DMS153 (cell line): ENCODE measurements at places on chromosomes 12 and 14.

DNA sequence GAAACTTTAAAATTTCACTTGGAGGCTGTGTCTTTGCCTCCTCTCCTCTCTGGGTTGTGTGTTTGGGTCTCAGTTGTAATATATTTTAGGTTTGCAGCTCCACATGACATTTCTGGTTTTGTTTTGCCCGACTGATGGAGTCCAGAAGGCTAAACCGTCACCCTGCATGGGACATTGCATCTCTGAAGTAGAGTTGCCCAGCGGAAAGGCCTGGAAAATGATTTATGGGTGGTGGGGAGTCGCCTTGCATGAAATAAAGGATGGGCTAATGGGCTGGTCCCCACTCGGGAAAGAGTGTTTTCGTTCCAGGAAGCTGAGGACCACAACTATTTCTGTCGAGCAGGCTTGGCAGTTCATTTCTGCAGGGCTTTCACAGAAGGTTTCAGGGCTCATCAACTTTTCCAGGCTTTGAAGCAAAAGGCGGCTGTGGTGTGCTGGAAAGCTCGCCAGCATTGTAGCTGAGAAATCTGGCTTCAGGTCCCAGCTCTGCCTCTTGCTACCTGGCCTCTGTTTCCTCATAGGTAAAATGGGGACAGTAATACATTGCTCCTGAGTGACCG, 74.8 kb upstream of the GSC start:
- DNase-seq = no peak

GRCh38 chr14:95267306-95267705, 52.4 kb downstream of the CLMN start:
- DNase-seq = no peak

- DNase-seq = no peak
These were observed 62.6 kb downstream of the CCDC92 start for GRCh38 chr12:123910057-123910456.

GRCh38 chr12:118120579-118121363, 15.2 kb upstream of the PEBP1 start:
- DNase-seq = peak; percentile 45

GRCh38 chr12:22653791-22654190, 28.8 kb downstream of the ETNK1 start:
- no peak for DNase-seq

DNA sequence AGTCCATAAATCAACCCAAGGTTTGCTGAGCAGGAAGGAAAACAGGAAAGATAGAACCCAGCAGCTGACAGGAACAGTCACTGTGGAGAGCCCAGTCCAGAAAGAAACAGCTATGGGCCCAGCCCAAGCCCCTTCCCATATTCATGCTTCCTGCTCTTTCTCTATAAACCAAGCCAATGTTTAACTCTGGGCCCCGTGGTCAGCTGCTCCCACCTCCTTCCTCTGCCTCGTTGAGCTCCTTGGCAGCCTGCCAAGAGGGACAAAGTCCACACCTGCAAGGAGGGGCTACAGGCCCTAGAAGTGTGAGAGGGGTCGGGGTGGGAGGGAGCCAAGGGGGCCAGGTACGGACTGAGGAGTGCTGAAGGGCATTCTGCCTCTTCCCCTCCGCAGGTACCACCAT, 10.0 kb downstream of the SLC6A13 start:
- no peak for DNase-seq

DNA sequence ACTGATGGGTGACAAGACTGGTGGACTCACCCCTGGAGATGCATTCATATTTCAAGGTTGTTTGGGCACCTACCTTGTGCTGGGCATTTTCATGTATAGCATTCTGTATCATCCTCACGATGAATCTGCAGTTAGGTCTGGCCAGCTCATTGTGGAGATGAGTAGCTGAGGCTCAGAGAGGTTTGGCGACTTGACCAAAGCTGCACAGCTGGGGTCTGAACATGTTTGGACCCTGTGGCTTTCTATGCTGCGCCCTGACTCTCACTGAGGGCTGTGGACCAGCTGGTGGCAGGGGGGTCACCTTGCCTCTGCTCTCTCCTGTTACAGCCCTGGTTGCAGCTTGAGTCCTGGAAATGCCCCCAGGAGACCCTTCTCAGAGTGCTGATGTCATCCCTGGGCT, 24.9 kb upstream of the CCDC63 start:
- DNase-seq = no peak

DNA sequence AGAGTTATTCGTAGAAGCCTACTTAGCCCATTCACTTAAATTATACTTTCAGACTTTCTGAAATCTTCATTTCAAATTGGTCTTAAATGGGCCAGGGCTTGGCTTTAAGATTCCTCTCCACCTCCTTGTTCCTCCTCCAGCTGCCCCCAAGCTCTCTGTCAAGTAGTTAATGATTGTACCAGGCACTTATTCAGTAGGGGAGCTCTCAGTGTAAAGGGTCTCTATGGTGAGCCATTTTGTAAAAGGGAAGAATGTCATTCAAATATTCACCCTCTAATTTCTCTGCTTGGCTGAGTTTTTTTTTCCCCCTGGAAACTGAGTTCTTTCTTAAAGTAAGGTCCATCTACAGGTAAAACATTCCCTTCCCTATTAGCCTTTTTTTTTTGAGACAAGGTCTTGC, 96.6 kb downstream of the SUDS3 start:
- no peak for DNase-seq

GRCh38 chr12:4143896-4144295, 129.7 kb upstream of the CCND2 start:
- DNase-seq = no peak

DNA sequence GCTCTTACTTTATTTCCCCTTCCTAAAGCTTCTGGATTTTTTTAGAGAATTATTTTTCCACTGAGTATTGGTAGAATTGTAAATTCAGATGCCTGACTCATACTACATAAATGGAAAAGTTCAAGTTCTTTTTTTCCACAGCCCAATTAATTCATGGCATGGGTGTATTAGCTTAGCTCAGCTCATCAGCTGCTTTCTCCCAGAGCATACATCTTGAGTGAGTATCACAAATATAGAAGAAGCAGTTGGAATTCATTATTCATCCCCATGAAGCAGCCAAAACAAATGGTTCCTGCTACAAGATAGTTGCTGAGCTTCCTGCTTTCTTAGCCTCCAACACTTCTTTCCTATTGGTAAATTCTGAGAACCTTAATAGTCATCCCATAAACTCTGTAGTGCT, 105.1 kb downstream of the C12orf50 start:
- DNase-seq = no peak

- DNase-seq = peak; percentile 56
These were observed 136.8 kb downstream of the SYT1 start for GRCh38 chr12:79001404-79001803.

GRCh38 chr14:101276309-101277091, 284.8 kb upstream of the DIO3 start:
- no peak for DNase-seq

DNA sequence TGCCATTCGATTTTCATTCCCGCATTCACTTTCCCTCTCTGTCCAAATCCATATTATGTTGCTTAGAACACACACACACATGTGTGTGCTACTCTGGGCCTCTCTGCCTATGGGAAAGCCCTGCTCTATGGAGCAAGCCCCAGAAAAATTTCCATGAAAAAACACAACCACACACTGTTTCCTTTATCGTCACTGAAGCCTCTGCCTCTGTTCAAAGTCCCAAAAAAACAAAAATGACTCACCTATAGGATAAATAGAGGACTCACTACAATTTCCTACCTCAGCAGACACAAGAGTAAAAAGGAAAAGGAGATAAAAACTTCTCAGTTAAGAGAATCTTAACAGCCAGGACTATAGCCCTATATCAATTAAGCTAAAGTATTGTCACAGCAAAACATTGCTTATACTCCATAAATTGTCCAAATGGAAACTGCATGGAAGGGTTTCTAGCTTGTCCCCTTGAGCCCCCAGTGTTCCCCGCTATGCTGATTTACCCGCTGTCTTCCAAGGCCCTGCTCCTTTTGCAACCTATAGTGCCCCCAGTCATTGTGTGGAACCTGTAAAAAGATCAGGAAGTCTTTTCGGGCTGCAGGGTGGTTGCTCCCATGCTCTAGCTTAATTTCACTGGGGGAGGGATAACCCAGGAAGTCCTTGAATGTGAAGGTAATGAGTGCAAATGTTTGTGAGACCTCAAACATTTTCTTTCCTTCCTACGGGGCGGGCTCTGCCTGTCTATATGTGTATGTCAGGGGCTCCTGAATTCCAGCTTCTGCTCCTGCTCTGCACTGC, 11.1 kb upstream of the PIP4K2C start:
- no peak for DNase-seq

- DNase-seq = peak; percentile 65
These were observed 12.2 kb downstream of the AGAP2 start for GRCh38 chr12:57726151-57726883.

- DNase-seq = no peak
These were observed 60.1 kb downstream of the LRIG3 start for GRCh38 chr12:58860056-58860787.

GRCh38 chr14:53214384-53214783, 61.3 kb upstream of the DDHD1 start:
- DNase-seq = no peak

DNA sequence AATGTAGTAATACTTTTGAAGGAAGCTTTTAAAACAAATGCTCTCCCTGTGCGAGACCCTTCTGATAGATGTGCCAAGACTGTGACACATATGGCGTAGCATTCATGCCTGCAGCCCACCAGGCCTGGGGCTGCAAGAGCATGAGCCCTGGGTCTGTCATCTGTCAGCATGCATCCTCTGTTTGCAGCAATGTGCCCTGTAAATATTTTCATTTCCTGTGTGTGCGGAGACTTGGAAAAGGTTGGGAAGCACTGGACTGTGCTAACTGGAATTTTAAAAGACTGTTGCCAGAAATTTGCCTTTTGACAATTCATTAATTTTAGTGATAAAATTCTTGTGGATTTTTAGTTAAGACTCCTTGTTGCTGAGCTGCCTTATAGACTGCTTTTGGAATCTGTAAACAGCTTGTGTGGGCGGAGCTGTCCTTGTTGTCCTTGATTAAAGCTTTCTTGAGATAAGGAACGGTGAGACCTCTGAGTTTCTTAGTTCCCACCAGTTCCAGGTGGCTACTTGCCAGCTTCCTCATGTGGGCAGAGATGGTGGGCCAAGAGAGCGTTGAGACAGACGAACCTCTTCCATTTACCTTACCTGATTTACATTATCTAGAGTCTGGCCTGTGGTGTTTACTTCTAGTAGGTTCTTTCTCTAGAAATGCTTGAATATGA, 23.4 kb downstream of the MARK3 start:
- no peak for DNase-seq

DNA sequence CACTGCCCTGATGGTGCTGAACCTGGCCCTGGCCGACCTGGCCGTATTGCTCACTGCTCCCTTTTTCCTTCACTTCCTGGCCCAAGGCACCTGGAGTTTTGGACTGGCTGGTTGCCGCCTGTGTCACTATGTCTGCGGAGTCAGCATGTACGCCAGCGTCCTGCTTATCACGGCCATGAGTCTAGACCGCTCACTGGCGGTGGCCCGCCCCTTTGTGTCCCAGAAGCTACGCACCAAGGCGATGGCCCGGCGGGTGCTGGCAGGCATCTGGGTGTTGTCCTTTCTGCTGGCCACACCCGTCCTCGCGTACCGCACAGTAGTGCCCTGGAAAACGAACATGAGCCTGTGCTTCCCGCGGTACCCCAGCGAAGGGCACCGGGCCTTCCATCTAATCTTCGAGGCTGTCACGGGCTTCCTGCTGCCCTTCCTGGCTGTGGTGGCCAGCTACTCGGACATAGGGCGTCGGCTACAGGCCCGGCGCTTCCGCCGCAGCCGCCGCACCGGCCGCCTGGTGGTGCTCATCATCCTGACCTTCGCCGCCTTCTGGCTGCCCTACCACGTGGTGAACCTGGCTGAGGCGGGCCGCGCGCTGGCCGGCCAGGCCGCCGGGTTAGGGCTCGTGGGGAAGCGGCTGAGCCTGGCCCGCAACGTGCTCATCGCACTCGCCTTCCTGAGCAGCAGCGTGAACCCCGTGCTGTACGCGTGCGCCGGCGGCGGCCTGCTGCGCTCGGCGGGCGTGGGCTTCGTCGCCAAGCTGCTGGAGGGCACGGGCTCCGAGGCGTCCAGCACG, 4.7 kb downstream of the LTB4R start:
- no peak for DNase-seq

- no peak for DNase-seq
These were observed 76.9 kb upstream of the ANO4 start for GRCh38 chr12:100717733-100718067.

DNA sequence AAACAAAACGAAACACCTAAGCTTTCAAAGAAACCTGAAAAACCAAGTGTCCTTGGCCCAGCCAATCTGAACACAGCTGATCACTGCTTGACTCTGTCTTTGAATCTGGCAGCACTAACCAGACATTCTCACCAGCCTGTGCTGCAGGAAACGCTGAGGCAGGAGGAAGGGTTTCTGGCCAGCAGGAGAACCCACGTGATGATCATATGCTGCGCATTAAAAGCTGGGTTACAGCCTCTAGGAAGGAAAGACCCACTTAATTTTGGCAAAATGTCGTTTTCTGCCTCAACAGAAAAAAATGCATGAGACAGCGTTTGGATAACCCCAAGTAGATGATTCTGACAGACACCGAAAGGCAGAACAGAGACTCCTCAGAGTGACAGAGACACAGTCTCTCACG, 9.8 kb downstream of the APPL2 start:
- DNase-seq = no peak

DNA sequence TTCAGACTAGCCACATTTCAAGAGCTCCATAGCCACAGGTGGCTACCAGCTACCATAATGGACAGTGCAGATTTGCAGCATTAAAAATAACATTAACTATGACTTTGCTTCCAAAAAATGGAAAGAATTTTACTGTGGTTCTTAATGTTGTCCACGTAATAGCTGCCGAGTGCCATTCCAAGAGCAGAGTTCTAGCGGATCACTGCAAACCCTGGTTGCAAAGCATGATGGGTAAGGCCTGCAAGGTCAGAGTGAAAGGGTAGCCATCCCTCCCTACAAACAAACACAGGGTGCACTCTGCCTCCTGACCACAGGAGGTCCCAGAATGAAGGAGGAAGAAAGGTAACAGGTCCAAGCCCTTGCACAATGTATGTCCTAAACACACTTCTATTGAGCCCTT, 157.6 kb downstream of the DPF3 start:
- no peak for DNase-seq

DNA sequence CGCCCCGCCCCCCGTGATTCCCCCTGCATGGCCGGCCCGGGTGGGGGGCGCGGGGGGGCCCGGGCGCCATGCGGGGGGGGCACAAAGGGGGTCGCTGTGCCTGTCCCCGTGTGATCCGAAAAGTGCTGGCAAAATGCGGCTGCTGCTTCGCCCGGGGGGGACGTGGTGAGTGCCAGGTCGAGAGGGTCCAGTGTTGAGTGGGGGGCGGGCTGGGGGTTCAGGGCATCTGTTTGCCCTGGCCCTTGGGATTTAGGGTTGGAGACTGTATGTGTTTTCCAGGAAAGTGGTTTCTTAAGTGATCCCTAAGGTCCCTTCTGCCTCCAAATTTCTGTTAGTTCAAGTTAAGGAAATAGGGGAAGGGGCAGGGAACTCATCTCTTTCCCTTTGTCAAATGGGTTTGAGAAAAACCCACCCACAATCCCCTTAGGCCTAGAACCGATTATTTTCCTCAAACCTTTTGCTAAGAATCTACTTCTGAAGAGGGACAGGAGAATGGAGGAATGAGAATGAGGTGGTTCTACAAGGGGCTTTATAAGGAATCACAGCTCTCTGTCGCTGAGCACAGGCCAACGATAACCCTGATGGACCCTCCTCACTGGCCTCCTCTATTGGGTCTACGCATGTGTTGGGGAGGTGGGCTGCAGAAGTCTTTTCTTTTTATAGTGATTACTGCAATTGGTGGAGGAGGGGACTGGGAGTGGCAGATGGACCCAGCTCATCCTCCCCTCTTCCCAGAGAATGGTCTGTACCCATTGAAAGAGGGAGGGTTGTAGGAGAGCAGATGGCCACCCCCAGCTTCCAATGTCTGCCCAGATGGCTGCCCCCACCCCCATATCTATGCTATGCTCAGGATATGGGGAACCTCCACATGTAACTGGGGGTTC, 834 bp downstream of the ARHGEF25 start:
- DNase-seq = no peak

- DNase-seq = no peak
These were observed 142.5 kb upstream of the LMNTD1 start for GRCh38 chr12:25695574-25695973.
